ENCODE measurements at places on chromosomes 13 and 19.

GRCh38 chr19:47305309-47305751 lies 4.3 kb upstream of the C5AR1 start:
- peak; percentile 70 for DNase-seq

DNA sequence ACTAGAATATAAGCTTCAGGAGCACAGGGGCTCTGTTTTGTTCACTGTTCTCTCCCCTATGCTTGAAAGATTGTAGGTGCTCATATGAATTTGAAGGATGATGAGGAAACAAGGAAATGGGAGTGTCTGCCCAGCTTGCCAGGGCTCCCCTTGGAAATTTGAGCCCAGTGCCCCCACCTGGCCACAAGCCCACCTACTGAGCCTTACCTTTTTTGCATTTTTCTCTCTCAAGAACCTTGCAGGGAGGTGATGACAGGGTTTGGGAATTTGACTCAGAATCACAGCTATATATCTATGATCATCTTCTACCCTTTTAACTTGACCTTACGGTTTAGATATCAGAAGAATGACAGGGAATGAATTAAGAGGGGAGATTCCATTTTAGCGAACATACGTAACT lies 33.8 kb downstream of the SERP2 start:
- DNase-seq = no peak

DNA sequence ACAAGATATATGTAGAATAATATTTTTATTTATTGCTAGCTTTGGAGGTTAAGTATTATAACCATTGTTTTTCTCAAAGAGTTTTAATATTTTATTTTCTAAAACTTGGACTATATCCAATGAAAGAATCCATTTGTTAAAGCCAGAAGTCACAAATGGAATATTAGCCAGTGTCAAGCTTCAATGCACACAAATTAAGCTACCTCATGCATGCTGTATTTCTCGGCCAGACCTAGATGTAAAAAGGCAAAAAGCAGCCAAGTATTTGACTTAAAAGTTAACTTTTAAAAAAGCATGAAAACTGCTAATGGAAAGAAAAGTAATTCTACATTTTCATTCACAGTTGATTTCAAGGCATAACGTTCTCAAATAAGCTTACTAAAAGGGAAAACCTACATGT lies 160.0 kb upstream of the ATXN8OS start:
- no peak for DNase-seq

DNA sequence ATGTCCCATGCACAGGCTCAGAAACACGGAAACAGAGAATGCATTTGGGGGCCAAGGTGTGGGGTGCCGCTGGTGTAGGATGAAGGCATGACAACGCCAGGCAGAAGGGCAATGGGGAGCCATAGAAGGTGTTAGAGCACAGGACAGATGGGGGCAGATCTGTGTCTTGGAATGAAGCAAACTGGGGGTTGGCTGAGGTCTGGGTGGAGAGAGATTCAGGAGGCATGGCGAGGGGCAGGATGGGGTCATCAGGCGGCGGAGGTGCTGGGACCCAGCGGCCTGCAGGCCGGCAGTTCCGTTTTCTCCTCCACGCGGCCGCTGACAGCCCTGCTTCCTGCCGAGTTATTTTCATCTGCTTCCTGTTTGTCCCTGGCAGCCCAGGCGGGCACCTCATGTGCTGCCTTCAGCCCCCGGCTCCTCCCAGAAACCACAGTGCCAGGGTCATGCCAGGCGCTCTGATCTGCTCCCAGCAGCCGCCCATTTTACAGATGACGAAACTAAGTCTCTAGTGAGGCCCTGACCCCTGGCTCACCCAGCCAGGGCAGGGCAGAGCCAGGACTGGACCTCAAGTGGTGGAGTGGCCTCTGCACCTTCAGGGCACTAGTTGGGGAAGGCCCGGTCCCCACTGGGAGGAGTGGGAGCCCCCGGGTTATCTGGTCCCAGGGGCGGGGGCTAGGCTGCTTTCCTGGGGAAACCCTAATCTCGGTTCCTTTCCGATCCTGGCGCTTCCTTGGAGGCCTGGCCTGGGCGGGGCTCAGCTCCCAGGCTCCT lies 2.2 kb downstream of the ARHGAP45 start:
- peak; percentile 35 for DNase-seq

GRCh38 chr13:88717946-88718345 lies 1046.8 kb downstream of the SLITRK5 start:
- no peak for DNase-seq

GRCh38 chr13:114063545-114064449 lies 68.6 kb downstream of the RASA3 start:
- peak; percentile 20 for DNase-seq
